ENCODE measurements at places on chromosomes 3 and 15.

- DNase-seq, result no peak
Observed at GRCh38 chr15:81002009-81002330, 1.2 kb downstream of the TLNRD1 start.

DNA sequence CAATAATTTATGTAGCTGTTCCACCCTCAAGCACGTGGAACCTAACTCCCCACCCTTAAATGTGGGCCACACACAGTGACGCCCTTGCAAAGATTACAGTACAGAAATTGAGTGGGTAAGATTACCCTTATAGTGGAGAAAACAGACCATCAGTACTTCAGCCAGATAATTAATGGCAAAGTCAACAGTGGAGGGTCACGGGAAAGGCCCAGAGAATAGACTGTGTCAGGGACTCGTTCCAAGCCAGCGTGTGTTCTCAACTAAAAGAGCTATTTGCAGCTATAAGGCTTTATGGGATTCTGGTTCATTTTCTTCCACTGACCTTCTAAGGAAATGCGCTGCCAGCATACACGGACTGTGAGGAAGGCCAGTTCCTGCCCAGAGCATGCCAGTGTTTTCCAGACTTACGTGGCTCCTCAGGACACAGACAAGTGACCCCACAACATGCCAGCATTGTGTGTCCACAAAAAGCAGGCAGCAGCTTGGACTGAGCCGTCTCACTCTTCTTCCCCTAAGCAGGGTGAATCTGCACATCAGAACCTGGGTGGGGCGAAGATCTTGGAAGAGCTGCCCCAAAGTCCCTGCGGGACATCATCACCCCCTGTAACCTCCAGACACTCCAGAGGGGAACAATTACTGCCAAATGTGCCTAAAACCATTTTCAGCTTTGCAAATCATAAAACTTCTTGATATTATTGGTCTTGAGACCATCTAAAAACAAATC lies 428.5 kb downstream of the OCA2 start:
- DNase-seq, result no peak

DNA sequence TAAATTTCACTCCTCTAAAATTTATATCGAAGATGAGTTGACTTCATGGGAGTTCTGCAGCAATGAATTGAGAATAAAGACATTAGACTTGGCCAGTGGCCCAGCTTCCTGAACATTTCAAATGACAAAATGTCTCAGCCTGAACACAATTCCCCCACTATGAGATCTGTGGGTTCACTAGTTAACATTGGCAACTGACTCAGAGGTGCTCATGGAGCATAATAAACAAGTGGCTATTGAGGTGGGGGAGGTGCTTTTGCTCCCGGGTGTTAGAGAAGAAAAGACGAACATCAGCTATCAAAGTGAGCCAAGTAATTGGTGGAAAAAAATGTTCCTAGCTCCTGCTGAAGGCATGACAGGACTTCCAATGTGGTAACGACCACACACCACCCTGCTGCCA lies 6.3 kb downstream of the ATP13A4 start:
- no peak for DNase-seq

DNA sequence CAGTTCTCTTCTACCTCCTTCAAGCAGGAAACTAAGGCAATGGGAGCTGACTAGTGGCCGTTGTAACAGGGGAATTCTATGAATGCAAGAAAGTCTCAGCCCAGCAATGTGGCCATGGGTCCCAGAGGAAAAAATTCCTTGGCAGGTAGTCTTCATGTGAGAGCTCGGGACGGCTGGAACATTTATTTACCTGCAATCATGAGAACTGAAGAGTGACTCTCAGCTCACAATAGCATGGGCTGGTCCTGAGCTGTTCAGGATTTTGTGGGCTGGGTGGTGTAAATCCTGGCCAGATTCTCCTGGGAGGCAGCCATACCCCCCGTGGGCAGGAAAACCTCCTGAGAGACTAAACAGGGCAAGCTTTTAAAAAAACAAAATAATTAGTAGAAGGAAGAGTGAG lies 330.3 kb upstream of the CTNNB1 start:
- no peak for DNase-seq

GRCh38 chr15:49686599-49686998 lies 65.8 kb downstream of the DTWD1 start:
- DNase-seq, result no peak

DNA sequence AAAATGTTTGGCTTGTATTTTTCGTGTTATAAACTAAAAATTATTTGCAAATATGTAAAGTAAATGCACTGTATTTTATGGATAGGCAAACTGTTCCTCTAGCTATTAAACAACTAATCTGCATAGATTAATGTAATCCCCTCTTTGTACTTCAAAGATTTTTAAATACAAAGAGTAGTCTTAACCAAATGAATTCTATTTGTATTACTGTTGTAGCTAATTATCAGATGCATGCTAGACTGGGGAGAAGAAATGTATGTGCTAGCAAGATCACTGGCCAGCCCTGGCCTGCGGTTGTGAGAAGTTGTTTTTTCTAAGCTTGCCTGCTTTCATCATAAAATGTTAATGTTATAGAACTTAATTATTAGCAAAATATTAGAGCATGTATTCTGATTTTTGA lies 92.6 kb downstream of the STT3B start:
- DNase-seq, result no peak

DNA sequence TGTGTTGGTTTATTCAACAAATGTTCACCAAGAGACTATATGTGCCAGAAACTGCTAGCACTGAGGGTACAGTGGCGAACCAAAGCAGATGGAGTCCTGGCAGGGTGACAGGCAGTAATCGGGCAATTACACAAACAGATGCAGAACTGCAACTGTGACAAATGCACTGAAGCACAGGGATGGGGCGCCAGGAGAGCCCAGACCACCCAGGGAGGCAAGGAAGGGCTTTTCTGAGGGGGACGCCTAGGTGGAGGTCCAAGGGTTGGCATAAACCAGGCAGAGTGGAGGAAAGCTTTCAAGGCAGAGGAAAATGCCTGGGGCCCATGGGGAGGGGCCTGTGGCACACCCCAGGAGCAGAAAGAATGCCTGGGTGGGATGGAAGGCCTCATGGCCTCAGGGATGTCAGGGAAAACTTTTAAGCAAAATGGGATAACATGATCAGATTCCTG lies 5.5 kb downstream of the DIS3L start:
- no peak for DNase-seq

DNA sequence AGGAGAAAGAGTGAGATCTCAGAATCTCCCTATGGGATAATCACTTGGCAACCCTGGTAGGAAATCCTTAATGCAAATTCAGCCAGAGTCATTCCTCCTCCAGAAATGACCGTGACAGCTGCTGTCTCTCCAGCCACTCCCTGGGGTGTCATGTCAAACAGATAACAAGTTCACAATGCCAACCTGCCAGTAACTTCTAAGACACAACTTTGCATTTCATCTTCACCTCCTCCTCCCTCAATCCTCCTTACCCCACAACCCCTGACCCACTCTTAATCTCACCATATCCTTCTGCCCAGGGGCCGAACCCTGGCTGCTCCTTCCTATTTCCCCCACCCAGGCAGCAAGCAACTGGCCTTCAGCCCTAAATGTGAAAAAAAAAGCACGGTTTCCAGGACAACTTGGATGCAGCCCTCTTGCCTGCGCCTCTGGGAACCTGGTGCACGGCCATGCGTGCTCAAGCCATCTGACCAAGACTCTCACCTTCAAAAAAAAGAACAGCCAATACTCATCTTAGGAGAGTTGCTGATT lies 166.0 kb downstream of the NTRK3 start:
- no peak for DNase-seq

- no peak for DNase-seq
Observed at GRCh38 chr15:37246856-37247255, 146.5 kb upstream of the MEIS2 start.

DNA sequence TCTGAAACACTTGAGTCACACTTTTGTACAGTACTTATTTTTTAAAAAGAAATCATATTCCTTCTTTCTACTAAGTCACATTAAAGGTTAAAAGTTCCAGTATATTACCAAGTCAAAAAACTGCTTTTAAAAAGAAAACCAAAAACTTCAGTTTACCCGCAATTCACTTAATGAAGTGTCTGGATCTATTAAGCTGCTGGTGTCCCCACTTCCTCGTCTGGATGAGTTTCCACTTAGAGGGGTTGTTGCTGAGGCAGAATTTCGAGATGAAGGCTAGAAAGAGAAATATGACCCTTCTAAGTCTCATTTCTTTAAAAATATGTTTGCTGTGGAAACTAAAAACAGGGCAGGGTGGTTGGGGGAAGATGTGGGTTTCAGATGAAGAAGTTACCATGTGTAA lies 79.7 kb downstream of the LRRFIP2 start:
- no peak for DNase-seq

- peak; percentile 69 for DNase-seq
Observed at GRCh38 chr3:171285287-171285686, 174.9 kb downstream of the TNIK start.

- no peak for DNase-seq
Observed at GRCh38 chr3:31331278-31331677, 201.4 kb upstream of the STT3B start.

GRCh38 chr3:29324180-29324651 lies 43.3 kb downstream of the RBMS3 start:
- no peak for DNase-seq

DNA sequence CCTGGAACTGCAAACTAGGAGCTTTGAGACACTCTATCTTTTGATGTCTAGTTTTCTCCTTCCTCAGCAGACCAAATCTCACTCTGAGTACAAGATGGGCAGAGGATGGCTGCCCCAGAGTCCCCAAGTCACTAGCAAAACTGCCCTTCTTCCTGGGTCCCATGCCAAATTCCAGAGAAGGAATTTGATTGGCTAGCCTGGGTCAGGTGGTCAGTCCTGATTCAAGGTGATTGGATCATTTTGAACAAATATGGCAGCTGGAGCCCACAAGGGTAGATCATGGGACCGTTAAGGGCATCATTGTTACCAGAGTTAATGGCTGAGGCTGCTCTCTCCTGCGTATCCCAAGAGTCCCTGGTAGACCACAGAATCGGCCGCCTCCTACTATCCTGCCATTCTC lies 21.7 kb downstream of the SLC6A1 start:
- no peak for DNase-seq

- no peak for DNase-seq
Observed at GRCh38 chr15:68333775-68334470, 56.4 kb downstream of the FEM1B start.

GRCh38 chr15:80620931-80621330 lies 74.2 kb upstream of the ABHD17C start:
- DNase-seq, result no peak

GRCh38 chr3:62835554-62836236 lies 39.5 kb downstream of the CADPS start:
- no peak for DNase-seq

DNA sequence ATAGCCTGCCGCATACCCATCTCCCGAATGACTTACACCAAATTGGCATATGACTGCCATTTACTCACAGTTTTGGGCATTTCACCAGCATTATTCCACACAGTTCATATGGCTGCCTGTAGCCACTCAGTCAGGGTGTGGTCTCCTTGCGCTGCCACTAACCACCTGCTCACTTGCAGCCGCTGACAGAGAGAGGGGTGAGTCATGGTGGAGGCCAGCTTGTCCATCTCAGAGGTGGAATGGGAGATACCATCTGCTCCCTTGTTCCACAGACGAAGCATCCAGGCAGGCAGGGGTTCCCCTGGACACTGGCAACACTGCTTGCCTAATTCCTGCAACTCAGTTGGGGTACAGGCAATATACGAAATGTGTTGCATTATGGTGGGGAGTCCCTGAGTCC lies 15.6 kb downstream of the CCRL2 start:
- no peak for DNase-seq
